CD4-positive, alpha-beta T cell treated with Interferon gamma for 1 hour (primary cell): ENCODE measurements at places on chromosomes 1 and 21.
A peak's percentile ranks its signal among the peaks of the same experiment; 100 is the strongest.

- peak; percentile 33 for DNase-seq
These were observed 8.6 kb downstream of the FMOD start for GRCh38 chr1:203342192-203342940.

- no peak for DNase-seq
These were observed 182.4 kb upstream of the DPT start for GRCh38 chr1:168911370-168911769.

DNA sequence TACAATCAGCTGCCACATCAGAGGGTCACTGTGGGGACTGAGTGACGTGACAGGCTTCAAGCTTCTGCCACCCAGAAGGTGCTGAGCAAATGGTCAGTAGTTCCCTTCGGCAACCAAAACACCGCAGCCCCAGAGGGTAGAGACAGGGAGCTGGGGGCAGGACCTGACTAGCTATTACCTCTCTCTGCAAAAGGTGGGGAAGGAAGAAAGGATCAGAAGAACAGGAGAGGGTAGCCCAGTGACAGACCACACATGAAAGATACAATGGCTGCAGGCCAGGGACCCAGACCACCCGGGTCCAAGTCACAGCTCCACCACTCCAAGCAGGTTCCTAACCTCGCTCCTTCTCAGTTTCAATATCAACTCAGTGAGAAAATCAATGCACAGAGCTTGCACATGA is 377.1 kb downstream of the NPHP4 start:
- DNase-seq: no peak

- no peak for DNase-seq
These were observed 2.7 kb downstream of the GLIS1 start for GRCh38 chr1:53736290-53736689.

DNA sequence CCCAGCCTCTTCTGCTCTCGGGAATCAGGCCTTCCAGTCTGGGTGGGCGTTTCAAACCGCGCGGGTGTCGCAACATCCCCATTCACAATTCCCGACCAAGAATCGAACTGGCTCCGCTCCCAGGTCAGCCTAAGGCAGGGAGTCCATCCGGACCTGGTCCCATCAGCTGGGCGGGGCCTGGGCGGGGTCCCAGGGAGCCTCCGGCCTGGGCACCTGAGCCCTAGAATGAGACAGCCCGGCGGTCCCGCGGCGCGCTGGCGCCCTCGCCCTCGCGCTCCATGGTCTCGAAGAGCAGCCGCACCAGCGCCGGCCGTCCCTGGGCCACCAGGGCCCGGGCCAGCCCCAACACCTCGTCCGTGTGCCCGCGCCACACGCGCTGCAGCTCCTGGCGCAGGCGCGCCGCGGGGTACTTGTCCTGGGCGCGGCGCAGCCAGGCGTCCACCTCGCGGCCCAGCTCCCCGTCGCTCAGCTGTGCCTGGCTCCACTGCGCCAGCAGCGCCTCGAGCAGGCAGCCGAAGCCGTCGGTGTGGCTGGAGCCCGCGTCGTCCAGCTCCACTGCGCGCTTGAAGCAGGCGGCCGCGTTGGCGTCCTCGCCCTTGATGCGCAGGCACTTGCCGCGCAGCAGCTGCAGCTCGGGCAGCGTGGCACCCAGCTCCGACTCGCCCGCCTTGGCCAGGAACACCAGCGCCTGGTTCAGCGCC is 16.9 kb upstream of the PARS2 start:
- no peak for DNase-seq

GRCh38 chr1:62732331-62732730 is 44.1 kb upstream of the DOCK7 start:
- no peak for DNase-seq

- no peak for DNase-seq
These were observed 73.0 kb upstream of the TMPRSS2 start for GRCh38 chr21:41580758-41581554.

- DNase-seq: peak; percentile 6
These were observed 37.1 kb upstream of the CTTNBP2NL start for GRCh38 chr1:112358798-112359408.

DNA sequence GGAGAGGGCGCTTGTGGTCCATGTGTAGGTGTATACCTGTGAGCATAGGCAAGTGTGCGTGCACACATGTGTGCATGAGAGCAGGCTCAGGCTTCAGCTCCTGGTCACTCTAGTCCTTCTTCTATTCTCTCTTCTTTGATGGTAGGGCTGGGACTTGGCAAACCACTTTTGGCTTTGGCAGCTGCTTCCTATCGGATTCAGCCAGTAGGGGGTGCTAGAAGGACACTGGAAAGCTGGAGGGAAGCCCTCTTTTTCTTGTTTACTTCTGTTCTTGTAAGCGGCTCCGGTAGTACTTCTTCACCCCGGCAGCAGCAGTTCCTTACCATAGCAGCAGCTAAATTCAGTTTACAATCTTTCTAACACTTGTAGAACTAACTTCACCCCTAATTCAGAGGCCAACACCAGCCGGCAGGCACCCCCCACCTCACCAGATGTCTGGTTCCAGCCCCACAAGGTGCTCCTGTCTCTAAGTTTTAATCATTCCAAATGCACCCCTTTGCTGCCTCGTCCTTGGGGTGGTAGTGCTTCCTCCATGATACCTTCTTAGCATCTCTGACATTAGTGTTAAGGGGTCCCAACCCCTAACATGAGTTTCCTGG is 25.1 kb downstream of the NENF start:
- DNase-seq: peak; percentile 37
